ENCODE measurements at places on chromosomes 3 and 15. TPM values are rescaled to one million over a fixed set of nuclear protein-coding genes. Genes with fewer than 3 reads are reported as not detected.

The AADACL2 gene
- not detected for total RNA-seq

The TRIM59 gene
- 22.8 TPM for total RNA-seq

The LRRIQ4 gene
- total RNA-seq, result 0.07 TPM

The SOX14 gene
- not detected for total RNA-seq

The NDN gene
- total RNA-seq, result 25.0 TPM

The CPNE4 gene
- not detected for total RNA-seq

The ACSBG1 gene
- not detected for total RNA-seq

The MYRIP gene
- total RNA-seq, result 22.4 TPM

The XCR1 gene
- not detected for total RNA-seq

The PML gene
- 28.4 TPM for total RNA-seq

The KLHL40 gene
- total RNA-seq, result not detected

The PPP1R14D gene
- not detected for total RNA-seq

The SENP8 gene
- 2.2 TPM for total RNA-seq

The UBA7 gene
- total RNA-seq, result 42.2 TPM

The PPP2R3A gene
- 7.5 TPM for total RNA-seq

The DNAH12 gene
- total RNA-seq, result 0.04 TPM

All from pulmonary artery endothelial cell (primary cell).